GM23248 (cell line): ENCODE measurements at places on chromosomes 11 and 22. TPM values are rescaled to one million over a fixed set of nuclear protein-coding genes. Genes with fewer than 3 reads are reported as not detected.

DNA sequence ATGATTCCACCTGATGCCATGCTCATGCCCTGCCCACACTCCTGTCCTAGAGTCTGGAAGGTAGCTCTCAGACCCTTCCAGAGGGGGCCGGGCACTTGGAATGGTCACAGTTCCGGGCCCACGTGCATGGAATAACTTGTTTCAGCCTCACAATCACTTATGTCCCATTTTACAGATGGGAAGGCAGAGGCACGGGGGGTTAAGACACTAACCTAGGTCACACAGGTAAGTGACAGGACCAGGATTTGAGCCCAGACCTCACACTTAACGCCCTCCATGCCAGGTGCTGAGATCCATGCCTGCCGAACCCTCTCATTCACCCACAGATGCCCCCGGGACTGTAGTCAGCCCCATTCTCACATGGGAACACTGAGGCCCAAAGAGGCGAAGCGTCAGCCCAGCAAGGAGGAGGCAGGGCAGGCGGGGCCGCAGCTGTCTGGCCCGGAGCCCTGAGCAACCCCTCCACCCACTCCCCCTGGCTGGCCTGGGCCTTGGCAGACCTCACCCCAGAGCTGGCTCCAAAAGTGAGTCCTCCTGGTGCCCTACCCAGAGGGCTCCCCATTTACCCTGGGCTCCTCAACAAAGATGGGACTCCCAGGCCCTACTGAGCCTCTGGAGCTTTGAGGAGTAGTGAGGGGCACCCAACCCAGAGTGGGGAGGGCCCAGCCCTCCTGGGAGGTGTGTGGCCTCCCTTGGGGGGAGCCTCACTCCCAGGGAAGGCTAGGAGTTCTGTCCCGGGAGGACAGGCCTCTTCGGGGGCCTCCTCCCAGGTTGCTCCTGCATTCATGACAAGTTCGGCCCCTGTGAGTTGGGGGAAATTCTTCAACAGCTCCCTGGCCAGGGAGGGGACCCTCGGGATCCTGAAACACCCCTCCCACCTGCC lies 2.4 kb upstream of the ALDH3B1 start:
- no peak for DNase-seq

DNA sequence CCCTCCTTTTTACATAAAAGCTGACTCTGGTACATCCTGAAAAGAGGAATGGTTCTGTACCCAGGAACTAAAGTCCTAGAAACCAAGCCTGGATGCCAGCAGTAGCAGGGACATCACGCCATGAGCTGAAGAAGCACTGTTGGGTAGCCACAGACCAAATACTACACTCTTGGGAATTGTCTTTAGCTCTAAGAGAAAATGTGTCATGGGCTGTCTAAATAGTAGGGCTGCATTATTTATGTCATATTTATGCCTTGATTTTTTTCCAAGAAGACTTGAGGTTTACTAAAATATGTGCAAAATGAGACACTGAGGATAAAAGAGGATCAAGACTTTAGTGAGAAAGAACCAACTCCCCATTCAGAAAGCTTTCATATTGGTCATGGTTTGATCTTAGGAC lies 213.6 kb downstream of the RAB38 start:
- DNase-seq = no peak

DNA sequence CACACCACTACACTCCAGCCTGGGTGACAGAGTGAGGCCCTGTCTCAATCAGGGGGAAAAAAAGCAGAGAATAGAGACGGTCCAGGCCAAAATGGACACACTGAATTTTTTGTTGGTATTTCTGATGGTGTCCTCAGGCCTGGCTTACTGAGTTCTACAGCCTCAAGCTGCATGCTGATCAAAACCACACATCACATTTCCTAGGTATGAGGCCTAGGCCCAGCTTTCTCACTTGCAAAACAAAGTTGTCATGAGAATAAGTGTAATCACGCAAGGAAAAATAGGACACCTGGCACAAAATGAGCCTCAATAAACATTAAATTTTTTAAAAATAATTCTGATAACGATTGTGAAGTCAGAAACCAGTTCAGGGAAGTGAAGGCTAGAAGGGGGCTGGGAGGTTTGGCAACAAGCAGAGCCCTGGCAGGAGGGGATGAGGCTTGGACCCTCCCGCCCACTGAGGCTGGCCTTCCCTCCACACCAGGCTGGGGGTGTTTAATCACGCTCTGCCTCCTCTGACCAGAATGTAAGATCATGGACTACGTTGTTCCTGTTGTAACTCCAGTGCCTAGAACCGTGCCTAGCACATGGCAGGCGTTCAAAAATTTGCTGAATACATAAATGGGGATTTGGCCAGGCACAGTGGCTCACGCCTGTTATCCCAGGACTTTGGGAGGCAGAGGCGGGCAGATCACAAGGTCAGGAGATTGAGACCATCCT lies 18.1 kb downstream of the PACSIN2 start:
- peak; percentile 42 for DNase-seq

- DNase-seq = peak; percentile 25
Measured at GRCh38 chr11:22634897-22635629, 9.4 kb upstream of the FANCF start.

The SMIM35 gene
- total RNA-seq = not detected in 2 replicates

The PPP1CA gene
- 140 and 172 TPM in 2 replicates for total RNA-seq

The MS4A3 gene
- total RNA-seq = not detected in 2 replicates
